ENCODE measurements at places on chromosomes 6 and 20.

- H3K36me3 ChIP-seq, result no peaks in the 10 kb centered on the region
- H3K27ac ChIP-seq, result no peak overlapping the region
- no peaks in the 10 kb centered on the region for H3K27me3 ChIP-seq
- no peak overlapping the region for H3K4me3 ChIP-seq
- H3K4me1 ChIP-seq, result no peaks in the 10 kb centered on the region
Measured at GRCh38 chr6:158047127-158047518, 65.5 kb downstream of the SYNJ2 start.

DNA sequence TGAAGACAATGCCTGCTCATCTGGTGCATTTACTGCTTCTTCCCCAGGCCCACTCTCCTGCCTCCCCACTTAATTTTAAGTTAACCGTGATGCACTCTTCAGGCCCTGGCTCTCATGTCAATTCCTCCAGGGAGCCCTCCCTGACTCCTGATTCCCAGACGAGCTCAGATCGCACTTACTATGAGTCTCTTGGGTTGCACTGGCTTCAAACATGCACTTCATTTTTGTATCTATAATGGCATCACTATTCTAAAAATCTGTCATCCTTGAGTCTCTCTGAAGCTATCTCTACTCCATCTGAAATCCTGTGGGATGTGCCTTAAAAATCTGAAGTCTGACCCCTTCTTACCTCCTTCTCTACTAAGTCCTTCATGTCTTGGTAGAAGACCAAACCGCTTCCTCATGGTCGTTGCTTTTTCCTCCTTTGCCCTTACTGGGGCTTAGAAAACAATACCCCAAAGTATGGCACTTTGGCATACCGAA is 24.7 kb downstream of the COX4I2 start:
- no peaks in the 10 kb centered on the region for H3K27me3 ChIP-seq
- H3K4me1 ChIP-seq, result peaks cover 26% of the 10 kb centered on the region
- DNase-seq, result no peak
- H3K27ac ChIP-seq, result peak overlapping the region; percentile 63

GRCh38 chr6:51322505-51322904 is 503.8 kb downstream of the TFAP2B start:
- H3K36me3 ChIP-seq, result no peaks in the 10 kb centered on the region
- no peak overlapping the region for H3K4me3 ChIP-seq
- no peaks in the 10 kb centered on the region for H3K4me1 ChIP-seq
- DNase-seq, result no peak
- no peak overlapping the region for H3K27ac ChIP-seq
- no peaks in the 10 kb centered on the region for H3K27me3 ChIP-seq

DNA sequence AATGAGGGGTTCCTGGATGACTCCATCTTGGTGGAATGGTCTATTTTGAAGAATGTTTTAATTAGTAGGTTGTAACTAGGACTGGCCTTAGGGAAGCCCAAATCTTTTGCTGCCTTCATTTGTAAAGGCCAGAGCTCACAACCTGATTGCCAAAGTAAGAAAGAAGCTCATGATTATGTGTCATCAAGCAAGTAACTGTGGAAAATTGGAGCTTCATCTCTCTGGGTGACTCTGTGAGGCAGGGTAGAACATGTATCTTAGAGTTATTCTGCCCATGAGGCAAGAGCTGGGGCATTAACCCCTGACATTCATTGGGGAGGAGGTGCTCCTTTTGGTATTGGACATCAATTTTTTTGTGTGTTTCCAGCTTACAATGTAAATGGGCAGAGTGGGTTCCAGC is 273.9 kb upstream of the JAG1 start:
- H3K27me3 ChIP-seq, result no peaks in the 10 kb centered on the region
- no peak overlapping the region for H3K4me3 ChIP-seq
- H3K4me1 ChIP-seq, result no peaks in the 10 kb centered on the region
- no peak overlapping the region for H3K27ac ChIP-seq
- DNase-seq, result no peak

- H3K27ac ChIP-seq, result no peak overlapping the region
- no peaks in the 10 kb centered on the region for H3K36me3 ChIP-seq
- H3K4me1 ChIP-seq, result peaks cover 33% of the 10 kb centered on the region
- H3K27me3 ChIP-seq, result no peaks in the 10 kb centered on the region
- DNase-seq, result no peak
- no peak overlapping the region for H3K4me3 ChIP-seq
Measured at GRCh38 chr20:43434565-43434964, 23.1 kb upstream of the SRSF6 start.

Data from Karpas-422 (cell line).